ENCODE measurements at places on chromosomes 13 and 19.

DNA sequence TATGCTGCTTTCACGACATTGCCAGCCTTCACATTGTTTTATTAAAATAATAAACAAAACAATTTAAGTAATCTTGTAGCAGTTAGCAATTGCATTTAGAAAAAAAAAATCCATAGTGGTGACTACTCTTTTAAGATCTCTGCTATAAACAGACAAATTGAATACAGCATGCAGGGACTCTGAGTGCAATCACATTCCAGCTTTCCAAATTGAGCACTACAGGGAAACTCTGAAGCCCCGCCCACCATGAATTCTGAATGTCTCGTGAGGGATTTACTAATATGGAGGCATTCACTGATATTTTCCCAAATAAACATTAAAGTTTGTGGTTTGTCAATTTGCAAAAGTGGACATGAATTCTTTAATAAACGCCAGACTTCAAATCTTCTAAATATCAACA lies 698.8 kb downstream of the LIG4 start:
- DNase-seq, result no peak

DNA sequence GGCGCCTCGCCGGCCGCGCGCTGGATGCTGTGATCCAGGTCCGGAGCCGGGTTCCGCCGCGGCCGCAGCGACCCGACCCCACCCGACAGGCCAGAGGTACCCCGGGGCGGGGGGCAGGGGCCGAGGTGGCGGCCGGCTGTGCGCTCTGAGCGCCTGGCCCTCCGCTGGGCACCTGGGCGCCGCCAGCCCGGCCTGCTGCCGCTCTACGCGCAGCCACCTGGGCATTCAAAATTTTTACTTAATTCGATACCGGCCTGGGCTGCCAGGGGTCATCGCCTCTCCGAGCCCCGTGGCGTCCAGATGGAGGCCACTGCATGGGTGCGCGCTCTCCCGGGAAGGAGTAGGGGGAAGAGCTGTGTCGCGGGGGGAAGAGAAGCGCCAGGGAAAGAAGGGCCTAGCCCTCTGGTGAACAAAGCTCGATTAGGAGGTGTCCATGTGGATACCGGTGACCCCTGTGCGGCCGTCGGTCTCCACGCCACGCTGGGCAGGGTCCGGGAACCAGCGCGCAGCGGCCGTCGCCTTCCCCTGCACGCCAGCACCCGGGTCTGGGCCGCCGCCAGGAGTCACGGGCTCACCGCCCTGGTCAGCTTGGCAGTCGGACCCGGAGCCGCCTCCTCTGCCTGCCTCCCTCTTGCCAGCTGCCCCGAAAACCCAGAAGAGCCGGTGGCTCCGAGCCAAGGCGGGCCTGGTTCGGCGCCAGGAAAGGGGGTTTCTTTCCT lies 666 bp downstream of the BIVM start:
- peak; percentile 13 for DNase-seq

DNA sequence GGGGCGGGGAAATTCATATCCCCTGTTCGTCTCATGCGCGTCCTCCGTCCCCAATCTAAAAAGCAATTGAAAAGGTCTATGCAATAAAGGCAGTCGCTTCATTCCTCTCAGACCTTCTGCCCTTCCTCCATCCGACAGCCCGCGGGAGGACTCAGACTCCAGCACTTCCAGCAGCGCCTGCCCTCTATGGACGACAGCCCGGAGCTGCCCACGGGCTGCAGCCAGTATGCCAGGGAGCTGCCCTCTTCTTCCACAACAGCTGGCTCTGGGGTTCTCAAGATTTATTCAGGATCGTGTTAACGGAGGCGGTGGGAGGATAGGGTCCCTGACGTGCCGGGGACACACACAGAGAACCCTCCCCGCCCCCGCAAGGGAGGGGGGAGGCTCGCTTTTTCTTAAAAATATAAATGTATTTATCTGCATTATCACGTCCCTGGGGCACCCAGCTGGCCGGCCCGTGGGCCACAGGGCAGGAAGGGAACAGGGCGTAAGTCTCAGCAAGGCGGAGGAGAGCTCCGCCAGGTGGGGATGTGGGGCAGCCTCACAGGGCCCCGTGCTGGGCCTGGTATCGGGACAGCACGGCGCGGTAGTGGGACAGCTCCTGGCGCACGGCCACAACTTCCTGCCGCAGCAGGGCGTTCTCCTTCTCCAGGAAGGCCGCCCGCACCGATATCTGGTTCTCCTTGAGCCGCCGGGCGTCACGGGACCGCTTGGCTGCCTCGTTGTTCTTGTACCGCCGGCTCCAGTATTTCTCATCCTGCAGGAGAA lies 6.7 kb downstream of the DBP start:
- no peak for DNase-seq

DNA sequence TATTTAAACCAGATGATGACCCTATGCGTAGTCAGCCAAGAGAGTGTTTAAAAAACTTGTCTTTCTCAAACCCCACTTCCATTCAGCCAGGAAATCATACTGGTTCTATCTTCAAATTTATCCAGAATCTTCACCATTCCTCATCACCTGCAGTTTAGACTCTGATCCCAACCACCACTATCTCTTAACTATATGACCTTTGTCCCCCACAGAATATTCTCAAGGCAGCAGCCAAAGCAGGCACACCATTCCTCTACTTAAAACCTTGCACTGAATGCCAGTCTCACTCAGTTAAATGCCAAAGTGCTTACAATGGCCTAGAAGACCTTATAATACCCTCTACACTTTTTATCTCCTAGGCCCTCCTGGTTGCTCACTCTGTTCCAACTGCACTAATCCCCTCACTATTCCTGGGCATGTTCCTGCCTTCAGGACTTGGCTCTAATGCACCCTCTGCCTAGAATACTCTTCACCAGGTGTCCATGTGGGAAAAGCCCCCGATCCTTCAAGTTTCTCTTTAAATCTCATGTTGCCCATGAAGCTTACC lies 10.1 kb downstream of the SUCLA2 start:
- no peak for DNase-seq

GRCh38 chr19:54451331-54451871 lies 2.4 kb downstream of the LENG8 start:
- no peak for DNase-seq

DNA sequence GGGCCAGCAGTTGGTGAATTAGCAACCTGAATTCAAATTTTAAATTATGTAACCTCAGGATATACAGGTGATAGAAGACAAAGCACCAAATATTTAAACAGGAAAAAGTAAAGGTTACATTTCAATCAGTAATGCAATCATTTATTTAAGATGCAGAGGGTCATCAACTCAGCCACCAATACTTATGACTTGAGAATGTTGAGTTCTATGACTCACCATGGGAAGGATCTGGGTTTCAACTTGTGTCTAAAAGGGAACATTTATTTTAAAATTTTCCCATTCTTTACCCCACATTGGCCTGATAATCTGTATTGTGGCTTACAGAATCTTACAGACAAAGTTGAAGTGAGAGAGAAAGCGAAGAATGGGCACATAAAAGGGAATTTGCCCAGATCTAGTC lies 418.0 kb downstream of the NDFIP2 start:
- DNase-seq, result no peak

Measured in fibroblast of skin of abdomen (primary cell).